ENCODE measurements at places on chromosomes 13 and 19.
A peak's percentile ranks its signal among the peaks of the same experiment; 100 is the strongest.

DNA sequence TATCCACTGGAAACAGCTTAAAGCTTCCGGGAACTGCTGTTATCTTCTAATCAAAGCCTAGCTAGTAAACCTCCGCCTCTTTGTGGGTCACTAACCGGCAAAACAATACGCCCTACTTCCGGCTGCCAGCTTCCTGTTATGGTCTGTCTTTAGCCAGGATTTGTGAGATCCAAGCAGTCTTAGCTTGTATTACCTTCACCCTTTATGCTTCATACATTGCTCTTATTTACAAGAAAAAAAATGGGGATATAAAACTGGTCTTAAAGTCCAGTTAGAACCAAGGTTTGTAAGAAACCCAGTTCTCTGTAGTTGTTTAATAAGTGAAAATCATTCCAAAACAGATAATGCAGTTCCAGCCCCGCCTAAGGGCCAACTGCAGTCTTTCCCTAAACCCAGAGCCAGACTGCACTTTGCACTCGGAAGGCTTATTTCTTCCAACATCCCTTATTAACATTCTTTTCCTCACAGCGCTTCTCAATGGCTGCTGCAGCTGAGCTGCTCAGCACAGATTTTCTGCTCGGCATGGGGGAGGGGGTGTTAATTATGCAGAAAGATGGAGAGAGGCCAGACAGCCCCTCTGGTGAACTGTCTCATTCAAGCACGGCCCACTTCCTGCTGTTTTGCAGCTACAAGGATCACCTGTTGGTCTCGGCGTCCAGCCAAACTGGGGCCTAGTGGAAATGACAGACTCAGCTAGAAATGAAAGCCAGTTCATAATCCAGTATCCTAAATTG, 368.4 kb downstream of the KLF12 start:
- DNase-seq, result no peak

GRCh38 chr19:19499272-19499995, 15.9 kb downstream of the TSSK6 start:
- no peak for DNase-seq

DNA sequence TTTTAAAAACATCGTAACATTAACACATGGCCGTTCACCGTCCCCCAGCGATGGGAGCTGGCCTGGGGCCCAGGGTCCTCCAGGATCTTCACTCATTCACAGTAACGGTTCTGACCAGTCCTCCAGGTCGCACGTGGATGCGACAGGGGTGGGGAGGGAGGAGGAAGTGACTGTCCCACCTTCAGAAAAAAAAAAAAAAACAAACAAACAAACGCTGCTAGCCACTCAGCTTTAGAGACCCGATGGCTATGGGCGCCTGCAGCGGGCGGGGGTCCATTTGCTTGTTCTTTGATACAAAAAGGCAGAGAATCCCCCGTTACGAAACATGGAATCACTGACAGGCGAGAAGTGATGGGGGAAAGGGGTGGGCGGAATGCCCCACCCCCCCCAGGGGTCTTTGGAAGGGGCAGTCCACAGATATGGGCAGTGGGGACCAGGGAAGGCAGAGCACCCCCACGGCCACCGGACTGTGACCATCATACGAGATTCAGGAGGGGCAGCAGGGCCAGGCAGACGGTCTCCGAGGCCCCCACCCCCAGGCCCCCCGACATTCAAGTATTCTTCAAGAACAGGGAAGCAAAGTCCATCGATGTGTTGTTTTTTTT, 13.3 kb downstream of the MKNK2 start:
- no peak for DNase-seq

DNA sequence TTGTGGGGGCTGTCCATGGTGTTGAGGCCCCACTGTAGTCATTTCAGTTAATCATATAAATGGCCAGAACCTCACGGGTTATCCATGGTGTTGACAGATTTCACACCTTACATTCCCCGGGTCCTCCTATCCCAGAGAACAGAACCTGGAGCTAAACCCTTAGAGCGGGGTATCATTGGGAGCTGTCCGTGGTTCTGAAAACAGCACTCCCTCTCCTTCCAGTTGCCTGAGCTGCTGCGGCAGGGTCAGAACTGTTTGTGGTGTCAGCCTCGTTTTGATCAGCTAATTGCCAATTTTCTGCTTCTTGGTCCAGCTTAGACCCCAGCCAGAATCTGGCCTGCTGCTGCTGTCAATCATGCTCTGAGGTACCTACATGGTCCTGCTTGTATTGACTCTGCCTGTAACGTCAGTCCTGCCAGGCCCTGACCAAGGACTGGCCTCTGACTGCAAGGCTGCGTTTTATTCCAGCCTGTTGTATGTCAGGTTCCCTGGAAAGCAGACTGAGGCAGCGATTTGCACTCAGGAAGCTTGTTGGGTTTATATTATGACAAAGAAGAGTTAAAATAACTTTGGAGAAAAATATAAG, 55.8 kb upstream of the KCTD15 start:
- peak; percentile 52 for DNase-seq

GRCh38 chr19:6887316-6887715, at the start of gene ADGRE1:
ADGRE1 (plus strand) TSS chr19:6887579; CDS start chr19:6887609, 30 bp downstream.
- DNase-seq, result no peak

- DNase-seq, result no peak
Measured at GRCh38 chr19:44112802-44113137, 429 bp upstream of the ZNF225 start.

DNA sequence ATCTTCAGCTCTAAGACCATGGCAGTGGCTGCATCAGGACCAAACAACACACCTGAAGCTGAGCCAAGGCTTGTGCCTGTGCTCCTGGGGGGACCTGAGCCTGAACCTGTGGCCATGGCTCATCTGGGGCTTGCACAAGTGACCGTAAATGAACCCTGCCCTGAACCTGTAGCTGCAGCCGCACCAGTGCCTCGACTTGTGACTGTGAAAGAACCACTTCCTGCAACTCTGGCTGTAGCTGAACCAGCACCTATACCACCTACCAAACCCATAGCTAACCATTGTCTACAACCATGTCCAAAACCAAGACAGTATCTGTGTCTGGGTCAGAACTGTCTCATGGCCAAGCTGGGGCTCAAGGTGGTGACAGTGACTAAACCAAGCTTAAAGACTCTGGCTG, 28.2 kb upstream of the SDHAF1 start:
- no peak for DNase-seq

DNA sequence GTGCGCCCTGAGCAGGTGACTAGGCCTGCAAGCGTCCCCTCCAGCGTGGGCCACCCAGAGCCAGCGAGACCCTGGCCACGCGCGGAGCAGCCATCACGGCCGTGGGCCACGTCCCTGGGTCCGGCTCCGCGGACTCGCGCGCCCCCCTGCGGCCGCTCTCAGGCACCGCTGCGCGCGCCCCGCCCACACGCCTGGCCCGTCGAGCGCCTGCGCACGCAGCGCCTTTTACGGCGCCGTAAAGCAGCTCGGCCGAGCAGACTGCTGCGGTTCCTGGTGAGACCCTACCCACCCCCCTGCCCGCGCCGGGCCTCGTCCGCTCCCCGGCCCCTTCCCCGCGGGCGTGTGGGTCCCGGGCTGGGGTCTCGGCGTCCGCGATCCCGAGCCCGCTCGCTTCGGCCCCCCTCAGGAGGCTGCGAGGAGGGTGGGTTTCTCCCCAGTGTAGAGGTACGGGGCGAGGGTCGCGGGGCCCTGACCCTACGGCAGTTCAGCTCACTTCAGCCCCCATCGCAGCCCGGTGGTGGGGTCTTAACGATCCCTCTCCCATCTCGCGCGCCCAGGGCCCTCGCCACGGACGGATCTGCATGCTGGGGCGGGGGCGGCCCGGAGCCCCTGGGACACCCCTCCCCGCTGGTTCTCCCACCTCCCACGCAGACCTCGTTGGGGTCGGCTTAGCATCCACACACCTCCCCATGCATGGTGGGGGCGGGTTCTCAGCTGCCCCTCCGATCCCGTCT, at the start of gene TRAPPC5:
Gene TRAPPC5, plus strand, starts transcription at position 228 of the 734 bp plus-strand sequence. CDS start 1,421 bp downstream, outside the sequence.
- DNase-seq, result peak; percentile 66

DNA sequence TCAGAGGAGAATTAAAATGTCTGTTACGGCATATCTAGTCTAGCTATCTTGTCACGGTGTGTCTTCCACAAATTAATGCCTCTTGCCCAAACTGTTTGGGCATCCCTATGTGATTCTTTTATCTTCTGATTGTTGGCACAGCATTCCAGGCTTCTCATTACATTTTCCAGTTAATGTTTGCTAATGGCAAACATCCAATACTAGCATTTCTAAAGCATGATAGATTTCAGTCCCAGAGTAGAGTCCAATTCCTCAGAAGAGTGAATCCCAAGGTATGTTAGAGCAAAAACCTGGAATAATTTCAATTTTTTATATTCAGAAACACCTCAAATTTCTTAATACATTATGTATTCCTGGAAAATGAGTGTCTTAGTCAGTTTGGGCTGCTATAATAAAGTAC, 684.5 kb upstream of the SLITRK1 start:
- DNase-seq, result no peak

DNA sequence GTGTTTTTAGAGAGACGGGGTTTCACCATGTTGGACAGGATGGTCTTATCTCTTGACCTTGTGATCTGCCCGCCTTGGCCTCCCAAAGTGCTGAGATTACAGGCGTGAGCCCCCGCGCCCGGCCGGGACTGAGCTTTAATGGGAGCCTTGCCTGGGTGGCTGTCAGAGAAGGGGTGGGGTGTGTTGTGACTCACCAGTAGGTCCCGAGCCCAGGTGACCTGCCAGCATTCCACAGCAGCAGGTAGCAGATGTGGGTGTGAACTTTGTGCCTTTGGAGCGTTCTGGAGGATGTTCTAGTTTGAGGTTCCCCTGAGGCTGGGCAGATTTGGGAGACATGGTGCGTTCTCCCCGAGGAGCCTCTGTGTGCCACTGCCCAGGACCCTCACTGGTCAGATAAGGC, 7.1 kb upstream of the EPN1 start:
- DNase-seq, result no peak

DNA sequence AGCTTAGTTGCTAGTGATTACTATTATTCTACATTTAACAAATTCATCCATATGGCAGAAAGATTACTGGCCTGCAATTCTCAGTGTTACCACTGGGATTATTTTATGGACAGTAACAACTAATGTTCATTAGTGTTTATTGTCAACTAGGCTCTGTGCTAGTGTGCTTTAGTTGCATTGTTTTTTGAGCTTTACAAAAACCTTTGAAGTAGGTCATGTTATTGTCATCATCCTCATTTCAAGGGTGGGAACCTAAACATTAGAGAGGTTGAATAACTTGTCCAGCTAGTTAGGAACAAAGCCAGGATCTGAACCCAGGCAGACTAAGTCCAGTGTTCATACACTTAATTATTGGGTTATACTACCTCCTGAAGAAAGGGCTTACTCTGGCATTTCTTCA, 27.8 kb upstream of the TDRD3 start:
- DNase-seq, result no peak

DNA sequence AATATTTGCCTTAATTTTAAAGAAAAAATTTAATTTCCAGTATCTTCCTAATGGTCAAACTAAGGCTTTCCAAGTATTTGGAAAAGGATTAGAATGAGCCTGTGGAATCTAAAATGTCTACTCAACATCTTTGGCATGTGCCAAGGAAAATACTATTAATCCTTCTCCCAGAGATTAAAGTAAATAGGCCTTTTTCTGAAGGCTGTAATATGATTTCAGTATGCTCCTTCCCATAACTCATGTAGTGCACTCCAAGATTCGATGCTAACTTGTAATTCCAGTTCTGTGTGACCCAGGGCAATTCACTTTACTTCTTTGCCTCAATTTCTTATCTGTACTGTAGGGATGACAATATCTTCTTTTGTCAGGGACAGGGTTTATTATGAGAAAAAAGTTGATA, 196.9 kb downstream of the ZIC5 start:
- DNase-seq, result no peak

GRCh38 chr13:93413972-93414717, 187.5 kb downstream of the GPC6 start:
- DNase-seq, result no peak

GRCh38 chr13:86476656-86477055, 677.4 kb upstream of the SLITRK6 start:
- DNase-seq, result no peak

- DNase-seq, result peak; percentile 87
Measured at GRCh38 chr13:23558675-23559536, 11.3 kb upstream of the TNFRSF19 start.

Data from RPMI7951 (cell line).